ENCODE measurements at places on chromosomes 7 and 10.

GRCh38 chr7:149385195-149385950, 75.5 kb downstream of the ZNF777 start:
- DNase-seq: no peak

DNA sequence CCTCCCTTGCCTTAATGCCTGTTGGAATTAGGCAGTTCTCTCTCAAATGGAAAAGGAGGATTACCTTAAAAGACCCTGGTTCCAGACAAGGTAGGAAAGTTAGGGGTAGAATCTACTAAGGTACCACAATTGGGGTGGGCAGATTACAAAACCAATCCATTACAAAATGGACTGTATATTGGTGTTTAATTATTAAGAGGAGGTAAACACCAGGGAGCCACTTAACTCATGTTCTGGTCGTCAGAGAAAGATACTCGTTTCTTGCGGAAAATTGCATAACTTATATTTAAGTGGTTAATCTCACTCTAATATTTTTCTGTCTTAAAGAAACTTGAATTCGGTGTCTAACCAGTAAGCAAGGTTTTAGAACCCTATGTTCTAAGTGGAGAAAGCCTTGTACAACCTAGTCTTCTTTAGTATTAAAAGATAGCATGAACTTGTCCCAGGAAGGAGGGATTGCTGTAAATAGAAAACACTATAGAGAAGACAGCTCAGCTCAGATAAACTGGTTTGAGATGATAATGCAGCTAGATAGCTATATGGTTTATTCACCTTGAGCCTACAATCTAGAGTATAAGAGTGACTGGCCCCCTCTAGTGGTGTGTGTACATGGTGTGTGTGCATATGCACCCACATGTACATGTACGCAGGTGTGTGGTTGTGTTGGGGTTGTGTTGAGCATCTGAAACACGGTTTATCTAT, 58.0 kb upstream of the STRIP2 start:
- peak; percentile 15 for DNase-seq

DNA sequence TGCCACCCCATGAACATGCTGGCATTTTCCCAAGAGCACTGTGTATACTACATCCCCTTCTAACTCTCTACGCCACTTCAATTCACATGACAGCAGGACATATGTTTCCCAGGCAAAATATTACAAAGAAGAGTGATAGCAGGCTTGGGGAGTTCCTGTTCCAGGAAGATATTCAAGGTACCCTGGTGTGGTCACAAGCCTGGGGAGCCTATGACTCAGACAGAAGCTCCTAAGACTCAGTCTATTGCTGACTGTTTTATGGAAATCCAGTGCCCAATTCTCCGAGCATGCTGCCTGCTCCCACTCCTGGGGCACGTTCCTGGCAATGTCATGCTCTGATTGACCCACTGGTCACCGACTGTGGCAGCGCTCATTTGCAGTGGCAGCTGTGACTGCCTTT, 23.5 kb upstream of the ABLIM1 start:
- DNase-seq: no peak

DNA sequence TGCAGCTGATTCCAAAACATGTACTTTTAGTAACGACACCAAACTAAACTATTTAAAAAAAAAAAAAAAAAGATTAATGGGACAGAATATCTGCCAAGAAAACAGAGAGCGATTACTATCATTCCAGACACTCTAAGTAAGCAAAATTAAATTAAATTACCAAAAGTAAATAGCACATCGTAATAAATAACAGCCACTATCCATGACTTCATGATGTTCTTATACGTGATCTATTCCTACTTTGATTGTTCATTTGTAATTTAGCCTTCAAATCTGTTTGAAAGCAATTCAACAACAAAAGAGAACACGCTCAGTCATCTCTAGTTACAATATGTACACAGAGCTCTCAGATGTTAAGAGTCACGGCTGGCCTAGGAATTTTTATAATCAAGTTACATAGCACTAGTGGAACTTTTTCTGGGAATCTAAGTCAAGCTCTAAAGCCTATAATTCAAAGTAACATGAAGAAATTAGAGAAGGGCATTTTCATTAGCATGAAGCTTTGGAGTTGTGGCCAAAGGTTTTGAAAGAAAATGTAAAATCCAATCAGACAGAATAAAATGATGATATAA, 241.7 kb upstream of the NEBL start:
- DNase-seq: no peak

DNA sequence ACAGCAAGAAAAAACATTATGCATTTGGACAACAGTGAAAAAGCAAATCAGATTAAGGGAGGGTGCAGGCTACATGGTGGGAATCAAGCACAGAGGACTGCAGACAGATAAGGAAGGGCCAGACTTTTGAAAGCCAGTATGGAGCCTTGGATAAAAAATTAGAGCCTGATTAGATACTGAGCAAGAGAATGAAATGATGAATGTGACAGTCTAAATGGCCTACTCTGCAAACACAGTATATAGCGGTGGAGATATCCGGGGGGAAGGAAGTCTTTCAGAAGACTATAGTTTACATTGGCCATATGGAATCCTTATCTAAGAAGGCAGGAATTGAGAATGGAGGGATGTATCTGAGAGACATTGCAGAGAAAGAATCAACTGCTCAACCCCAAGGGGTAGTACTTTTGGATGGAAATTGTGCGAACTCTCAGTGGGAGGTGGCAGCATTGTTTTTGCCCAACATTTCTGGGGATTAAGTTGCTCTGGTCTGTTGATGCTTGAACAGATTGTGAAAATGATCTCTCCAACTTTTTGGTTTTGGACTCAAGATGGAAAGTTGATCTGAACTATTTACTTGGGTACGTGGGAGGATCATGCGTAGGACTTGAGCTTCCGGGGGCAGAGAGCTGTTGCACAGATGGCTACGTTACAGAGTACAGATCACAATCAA, 39.4 kb upstream of the CHCHD3 start:
- DNase-seq: no peak

- no peak for DNase-seq
Measured at GRCh38 chr10:117488004-117488403, 54.5 kb upstream of the EMX2 start.

DNA sequence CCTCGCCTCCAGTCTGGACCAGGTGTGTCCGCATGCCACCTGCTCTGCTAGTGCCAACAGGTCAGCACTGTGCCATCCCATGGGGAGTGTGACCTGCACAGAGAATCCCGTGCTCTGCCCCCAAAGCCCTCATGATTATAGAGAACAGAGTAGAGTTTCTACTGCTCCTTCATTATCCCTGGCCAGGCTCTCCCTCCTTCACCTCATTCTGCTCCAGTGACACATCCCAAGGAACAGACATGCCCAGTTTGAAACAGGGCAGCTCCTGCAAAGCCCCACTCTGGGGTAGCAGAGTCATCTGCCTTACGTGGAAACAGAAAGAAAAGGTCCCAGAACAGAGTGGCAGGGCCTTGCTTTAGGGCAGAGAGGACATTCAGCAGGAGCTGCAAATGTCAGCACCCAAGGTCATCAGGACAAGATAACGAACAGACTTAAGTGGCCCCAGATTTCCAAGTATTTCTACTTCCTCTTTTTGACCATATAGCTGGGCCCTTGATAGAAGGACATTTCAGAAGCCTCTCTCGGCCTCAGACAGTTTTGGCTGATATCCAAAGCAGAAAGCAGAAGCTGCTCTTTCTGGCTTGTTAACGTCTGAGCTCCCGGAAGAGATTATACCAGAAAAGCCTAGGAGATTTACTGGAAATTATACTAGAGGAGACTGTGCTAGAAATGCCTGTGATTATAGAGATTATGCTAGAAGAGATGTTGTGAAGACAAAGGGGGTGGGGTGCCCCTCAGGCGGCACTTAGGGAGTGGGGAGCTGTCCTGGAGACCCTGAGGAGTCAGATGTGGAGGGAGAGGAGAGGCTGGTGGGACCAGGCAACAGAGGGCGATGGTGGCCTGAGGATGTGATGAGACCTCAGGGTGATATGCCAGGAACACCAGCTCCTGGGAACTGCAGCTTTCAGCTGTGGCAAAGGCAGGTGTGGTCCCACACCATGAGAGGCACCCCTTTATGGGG, 12.6 kb downstream of the TMEM176B start:
- no peak for DNase-seq

- DNase-seq: peak; percentile 47
Measured at GRCh38 chr10:129466703-129467358, at the start of gene MGMT. TSS of gene MGMT (plus strand) at chr10:129467241.

- DNase-seq: no peak
Measured at GRCh38 chr7:31186202-31186601, 134.1 kb downstream of the ADCYAP1R1 start.

- DNase-seq: no peak
Measured at GRCh38 chr10:99777918-99778714, 4.3 kb upstream of the ABCC2 start.

DNA sequence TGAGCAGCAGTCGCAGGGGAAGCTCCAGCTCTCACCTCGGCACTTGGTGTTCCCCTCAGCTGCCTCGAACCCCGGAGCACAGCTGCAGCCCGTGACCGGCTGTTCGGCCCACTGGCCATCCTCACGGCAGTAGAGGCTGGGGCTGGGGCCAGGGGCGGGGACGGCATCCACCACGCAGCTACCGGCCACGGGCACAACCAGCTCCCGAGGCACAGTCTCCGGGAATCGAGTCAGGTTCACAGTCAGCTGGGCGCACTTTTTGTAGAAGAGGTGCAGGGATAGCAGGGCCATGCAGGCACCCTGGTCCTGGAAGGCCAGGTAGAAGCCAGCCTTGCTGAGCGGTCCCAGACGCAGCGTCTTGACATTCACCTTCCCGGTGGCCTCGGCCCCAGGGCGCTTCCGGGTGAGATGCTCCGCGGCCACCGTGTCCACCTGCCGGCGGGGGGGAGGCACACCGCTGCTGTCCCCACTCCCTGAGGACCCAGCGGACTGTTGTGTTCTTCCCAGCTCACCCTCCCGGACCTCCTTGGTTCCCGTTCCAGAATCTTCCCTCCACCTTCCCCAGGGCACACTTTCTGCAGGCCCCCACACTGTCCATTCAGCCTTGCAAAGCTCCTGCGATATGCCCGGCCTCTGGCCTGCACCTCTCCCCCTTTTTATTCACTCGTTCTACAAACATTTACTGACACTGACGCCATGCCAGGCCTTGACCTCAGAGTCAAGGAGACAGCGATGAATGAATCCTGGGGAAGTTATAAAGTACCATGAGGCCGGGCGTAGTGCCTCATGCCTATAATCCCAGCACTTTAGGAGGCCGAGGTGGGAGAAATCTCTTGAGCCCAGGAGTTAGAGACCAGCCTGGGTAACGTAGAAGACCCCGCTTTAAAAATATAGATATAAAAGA, 4.8 kb downstream of the EPHB4 start:
- DNase-seq: no peak

DNA sequence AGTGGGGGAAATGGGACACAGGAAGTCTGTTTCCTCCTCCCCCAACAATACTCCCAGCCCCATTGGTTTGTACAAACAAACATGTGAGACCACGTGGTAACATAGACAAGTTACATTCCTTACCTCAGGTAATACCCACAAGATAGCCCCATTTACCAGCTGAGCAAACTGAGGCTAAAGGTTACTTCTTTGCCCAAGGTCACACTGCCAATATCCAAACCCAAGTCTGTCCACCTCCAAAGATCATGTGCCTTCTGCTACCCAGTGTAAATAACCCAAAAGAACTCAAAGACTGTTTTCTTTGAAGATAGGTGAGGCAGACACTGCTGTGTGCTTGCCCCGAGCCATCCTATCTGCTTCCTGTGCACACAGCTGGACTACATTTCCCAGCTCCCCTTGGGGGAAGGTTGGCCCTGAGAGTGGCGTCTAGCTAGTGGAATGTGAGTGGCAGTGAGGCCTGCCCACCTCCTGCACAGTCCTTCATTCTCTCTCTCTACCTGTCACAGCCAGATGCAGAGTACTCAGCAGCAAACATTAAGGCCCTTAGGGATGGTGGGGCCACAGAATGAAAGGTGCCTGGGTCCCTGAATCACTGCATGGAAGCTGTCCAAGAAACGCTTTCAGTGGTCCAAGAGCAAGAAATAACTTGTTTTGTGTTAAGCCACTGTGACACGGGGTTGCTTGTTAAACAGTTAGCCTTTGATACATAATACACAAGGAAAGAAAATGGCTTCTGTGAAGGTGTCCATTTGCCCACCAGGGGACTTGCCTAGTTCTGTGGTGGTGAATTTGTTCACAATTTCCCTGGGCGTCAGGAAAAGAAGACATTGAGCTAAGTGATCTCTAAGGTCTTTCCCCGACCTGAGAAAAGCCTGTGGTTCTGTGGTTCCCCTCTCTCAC, 257.7 kb upstream of the NFE2L3 start:
- no peak for DNase-seq

GRCh38 chr10:74930965-74931364, 104.6 kb downstream of the KAT6B start:
- DNase-seq: no peak

DNA sequence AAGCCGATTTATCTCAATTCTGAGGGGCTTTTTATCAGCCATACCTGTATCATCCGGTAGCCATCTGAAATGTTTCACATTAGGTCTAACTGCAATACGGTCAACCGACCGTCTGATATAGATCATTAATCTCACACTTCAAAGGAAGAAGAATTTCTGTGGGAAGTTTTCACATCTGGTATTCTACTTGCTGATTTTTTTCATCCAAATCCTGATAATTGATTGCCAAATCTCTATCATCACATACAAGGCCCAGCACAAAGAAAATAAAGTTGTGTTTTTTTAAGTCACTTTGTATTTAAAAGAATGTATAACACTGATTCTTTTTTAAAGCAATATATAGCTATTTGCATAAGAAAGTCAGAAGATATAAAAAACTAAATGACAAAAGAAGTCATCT, 132.3 kb downstream of the DKK1 start:
- DNase-seq: no peak

- no peak for DNase-seq
Measured at GRCh38 chr10:123149162-123149567, 1.2 kb downstream of the HMX2 start.

GRCh38 chr7:73521636-73522104, 423 bp downstream of the BAZ1B start:
- DNase-seq: peak; percentile 66

All from PC-9 (cell line).